ENCODE measurements at places on chromosomes 16 and 17.

DNA sequence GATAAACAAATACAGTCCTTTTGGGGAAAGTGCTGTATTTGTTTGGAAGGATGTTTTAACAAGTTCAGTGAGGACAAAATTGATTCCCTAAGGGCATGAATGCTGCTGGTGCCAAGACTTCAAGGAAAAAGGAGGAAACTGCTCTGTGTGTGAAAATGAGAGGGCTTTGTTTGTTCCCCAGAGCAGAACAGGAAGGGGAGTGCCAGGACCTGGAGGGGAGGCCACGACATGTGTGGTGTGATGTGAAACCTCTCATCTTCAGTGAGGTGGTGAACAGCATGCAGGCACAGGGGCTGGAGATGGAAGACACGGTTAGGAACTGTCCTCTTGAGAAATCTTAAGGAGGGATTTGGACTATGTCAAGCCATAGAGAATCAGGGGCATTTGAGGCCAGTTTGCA is 46.6 kb upstream of the GRIN2A start:
- DNase-seq, result no peak

DNA sequence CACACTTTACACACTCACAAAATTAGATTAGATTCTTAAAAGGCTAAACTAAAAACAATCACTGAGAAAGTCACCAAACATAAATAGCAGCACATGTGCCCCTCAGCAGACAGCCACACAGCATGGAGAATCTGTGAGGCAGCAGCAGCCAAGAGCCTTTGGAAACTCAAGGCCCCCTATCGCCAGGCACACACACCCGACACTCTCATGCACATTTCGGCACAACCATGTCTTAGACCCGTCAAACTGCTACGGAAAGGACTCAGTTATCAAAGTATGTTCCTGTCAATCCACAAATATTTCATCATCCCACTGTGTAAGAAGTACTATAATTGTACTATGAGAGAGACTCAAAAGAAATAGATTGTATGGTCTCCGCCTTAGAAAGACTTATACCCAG is 20.9 kb downstream of the UBE2O start:
- no peak for DNase-seq

DNA sequence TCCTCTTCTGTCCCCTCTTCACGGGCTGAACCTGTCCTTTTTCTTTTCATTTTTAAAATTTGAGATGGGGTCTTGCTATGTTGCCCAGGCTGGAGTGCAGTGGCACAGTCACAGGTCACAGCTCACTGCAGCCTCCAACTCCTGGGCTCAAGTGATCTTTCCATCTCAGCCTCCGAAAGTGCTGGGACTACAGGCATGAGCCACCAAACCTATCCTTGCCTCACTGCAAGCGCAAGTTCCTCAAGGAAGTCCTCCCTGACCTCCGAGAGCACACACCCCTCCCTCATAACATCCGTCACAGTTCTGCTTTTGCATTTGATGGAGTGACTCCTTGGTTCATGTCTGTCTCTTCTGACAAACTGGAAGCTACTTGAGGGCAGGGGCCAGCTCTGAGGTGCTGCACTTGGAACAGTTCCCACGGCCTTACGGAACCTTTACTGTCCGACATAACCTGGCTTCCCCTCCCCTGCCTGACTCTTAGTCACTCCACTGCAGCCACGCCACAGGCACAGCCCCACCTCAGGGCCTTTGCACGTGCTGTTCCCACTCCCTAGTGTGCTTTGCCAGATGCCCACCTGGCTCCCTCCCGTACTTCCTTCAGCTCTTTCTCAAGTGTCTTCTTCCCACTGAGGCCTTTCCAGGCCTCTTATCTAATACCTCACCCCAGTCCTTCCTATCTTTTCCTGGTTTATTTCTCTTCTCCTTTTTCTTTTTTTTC is 4.4 kb downstream of the TBX6 start:
- no peak for DNase-seq

- peak; percentile 71 for DNase-seq
These were observed 19.8 kb downstream of the GTF3C1 start for GRCh38 chr16:27529962-27530361.

DNA sequence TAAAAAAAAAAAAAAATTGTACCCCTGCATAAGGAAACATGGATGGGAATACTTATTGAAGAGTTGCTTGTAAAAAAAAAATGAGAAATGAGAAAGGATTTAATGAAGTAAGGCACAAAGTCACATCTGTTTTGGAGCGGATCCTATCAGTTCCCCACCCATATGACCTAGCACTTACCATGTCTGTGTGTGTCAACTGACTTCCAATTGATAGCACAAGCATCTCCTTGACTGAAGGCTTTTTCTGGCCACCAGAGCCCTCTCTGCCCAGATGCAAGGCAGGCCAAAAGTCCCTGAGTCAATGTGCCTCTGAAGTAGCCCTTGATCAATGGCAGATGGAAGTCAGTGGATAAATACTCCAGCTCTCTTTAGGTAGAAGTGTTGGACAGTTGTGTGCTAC is 13.4 kb upstream of the NLK start:
- DNase-seq, result no peak

All from fibroblast of lung (primary cell).